Left lobe of liver (tissue), 2 donors: ENCODE measurements at places on chromosomes 12 and 14.

DNA sequence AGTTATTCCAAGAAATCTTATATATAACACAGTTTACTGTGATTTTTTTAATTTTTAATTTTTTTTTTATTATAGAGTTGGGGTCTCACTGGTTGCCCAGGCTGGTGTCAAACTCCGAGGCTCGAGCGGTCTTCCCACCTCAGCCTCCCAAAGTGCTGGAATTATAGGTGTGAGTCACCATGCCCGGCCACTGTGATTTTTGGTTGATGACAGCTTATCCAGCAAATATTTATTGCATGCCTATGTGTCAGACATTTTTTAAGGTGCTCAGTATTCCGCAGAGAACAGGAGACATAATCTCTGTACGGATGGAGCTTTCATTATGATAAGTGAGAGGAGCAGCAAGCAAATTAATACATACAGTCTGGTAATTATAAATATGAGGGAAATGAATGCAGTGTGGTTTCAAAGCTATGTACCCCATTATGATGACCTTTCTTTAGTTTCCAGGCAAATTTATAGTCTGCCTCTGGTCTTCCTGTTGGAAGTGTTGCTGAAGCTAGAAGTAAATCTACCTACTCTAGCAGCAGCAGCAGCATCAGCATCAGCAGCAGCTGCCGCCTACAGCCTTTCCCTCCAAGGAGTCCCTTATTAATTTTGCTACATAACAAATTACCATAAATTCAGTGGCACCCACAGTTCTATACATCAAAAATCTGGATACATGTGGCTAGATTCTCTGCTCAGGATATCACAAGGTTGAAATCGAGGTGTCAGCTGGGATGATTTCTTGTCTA is 32.3 kb downstream of the FRS2 start:
- no peak for DNase-seq

DNA sequence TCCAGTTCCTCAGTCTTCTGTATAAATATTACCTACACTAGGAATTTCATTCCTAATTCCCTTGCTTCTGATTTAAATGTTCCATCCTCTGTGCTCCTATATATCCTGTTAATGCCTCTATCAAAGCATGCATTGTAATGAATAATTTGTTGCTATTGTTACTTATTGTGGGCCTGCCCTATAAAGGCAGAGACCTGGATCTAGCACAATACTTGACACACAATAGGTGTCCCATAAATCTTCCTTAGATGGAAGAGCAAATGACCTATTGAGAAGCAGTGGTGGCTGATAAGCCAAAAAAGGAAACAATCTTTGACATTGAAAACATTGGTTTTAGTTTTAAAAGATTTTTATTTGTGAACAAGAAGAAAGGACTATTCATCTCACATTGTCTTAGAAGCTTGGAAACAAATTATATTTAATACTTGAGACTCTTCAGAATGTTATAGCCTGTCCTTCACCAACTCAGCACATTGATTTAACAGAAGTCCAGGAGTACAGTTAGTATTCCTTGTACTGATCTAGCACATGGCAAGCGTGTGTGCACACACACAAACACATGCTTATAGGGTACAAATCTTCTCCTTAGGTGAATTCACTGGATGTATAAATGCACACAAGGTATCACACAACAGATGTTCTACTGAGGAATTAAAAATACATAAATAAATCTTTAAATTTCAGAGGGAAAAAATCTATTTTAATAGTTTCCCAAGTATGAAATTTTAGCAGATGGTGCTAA is 135.9 kb downstream of the DUSP6 start:
- DNase-seq: no peak

- no peak for DNase-seq
These were observed 7.2 kb downstream of the EEA1 start for GRCh38 chr12:92921877-92922276.

DNA sequence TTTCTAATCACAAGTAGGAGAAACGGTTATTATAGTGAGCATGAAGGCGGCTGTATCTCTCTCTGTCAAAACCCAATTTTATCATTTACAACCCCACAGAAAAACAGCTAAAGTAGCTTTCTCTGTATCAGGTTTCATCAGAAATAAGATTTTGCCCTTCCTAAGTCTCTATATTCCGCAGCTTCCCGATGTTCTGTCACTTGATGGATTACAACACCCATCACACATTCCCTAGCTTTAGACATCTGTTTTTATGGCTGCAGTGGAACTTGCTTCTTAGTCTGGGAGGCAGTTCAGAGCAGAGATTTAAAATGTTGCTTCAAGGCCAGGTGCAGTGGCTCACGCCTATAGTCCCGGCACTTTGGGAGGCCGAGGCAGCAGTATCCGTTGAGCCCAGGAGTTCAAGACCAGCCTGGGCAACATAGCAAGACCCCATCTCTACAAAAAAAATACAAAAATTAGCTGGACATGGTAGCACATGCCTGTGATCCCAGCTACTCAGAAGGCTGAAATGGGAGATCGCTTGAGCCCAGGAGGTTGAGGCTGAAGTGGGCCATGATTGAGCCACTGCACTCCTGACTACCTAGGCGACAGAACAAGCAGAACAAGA is 27.6 kb upstream of the FOXN3 start:
- no peak for DNase-seq

DNA sequence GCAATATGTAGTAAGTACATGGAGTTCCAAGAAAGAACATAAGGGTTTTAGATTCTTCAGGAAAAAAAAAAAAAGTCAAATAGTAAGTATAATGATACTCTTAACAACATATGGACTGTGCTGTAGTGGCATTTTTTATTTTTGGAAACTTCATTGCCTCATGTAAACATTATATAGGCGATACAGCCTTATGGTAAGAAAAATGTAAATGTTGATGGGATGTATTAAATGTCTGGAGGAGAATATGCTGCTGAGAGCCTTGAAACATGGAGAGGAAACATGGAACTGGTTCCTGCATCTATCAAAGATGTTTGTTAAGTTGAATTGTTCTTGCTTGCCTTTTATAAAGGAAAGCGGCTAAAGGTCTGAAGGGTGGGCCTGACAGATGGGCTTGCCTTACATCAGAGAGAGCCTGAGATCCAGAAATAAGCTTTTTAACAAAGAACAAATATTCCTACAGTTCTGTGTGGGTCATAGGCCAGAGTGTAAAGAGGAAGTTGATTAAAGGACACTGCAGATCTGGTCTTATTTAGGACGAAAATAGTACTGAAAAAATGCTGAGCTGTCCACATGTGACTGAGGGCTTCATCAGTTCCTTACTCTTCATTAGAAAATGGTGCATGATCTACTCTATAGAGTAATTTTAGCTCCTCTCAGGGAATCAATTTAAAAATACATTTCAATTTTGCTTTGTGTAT is 448.1 kb upstream of the DCN start:
- no peak for DNase-seq

DNA sequence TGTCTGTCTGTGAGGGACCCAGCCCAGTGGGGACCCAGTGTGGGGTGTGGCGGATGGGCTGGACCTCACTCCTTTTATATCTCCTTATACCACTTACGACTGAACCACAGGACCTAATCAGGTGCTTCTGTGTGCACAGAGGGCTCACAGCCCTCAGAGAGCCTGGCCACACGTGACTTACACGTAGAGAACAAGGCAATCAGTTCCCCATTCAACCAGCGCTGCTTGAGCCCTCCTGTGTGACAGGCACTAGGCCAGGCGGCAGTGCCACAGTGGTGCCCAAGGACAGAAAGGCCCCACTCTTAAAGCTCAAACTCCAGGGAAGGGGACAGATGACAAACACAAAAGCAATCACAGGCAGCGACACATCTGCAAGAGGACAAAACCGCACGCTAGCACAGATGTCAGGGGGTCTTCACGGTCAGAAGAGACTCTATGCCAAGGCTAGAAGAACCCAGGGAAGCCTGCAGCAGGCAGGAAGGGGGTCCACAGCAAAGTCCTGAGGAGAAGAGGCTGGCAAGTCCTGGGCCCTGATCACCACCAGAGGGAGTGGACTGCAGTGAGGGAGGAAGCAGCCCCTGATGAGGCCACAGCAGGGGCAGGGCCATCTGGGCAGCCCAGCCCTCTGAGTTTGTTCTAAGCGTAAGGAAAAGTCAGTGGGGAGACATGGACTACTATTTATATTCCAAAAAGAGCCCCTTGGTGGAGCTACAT is 39.3 kb downstream of the SETD3 start:
- no peak for DNase-seq

DNA sequence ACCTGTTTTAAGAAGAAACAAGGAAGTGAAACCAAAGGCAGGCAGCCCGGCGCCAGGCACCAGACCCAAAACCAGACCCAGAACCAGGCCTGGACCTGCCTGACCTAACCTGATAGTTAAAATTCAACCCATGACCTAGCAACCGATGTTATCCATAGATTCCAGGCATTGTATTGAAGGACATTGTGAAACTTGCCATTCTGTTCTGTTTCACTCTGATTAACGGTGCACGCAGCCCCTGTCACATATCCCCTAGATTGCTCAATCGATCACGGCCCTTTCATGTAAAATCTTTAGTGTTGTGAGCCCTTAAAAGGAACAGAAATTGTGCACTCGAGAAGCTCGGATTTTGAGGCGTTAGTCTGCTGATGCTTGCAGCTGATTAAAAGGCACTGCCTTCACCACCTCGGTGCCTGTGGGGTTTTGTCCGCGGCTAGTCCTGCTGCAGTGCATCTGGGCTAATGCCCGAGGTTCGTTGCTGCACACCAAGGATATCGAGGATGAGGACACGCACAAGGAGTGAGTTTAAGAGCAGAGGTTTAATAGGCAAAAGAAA is 262.5 kb upstream of the TMEM132C start:
- no peak for DNase-seq
